ENCODE measurements at places on chromosomes 6 and 20.

- no peak for DNase-seq
Observed at GRCh38 chr6:109743739-109744138, 52.6 kb downstream of the FIG4 start.

DNA sequence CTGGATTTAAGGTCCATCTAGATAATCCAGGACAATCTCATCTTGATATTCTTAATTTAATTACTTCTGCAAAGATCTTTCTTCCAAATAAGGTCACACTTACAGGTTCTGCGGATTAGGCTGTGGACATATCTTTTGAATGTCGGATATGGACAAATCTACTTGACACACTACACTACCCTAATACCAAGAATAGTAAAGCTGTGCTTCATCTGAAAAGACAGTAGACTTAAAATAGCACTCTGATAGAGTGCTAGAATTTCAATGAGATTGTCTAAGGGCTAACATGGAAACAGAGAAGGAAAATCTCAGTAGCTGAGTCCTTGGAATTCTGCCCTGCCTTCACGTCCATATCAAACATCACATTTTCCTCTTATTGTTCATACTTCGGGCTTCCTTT lies 1238.0 kb downstream of the EPHA7 start:
- no peak for DNase-seq

DNA sequence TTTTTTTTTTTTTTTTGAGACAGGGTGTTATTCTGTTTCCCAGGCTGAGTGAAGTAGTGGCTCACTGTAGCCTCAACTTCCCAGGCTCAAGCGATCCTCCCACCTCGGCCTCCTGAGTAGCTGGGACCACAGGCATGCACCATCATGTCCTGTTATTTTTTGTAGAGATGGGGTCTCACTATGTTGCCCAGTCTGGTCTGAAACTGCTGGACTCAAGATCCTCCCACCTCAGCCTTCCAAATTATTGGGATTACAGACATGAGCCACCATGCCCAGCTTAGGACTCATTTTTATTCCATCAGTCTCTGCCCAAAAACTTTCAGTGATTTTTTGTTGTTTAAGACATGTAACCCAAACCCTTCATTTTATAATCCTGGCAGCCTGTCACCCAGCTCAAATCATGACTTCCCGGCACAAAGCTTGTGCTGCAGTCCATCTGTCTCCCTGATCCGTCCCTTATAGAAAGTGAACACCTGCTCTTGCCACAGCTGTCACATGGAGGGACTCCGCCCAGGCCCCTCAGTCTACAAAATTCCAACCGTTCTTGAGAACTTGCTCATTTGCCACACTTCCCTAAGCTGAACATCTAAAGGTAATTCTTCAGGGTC lies 183.9 kb upstream of the JARID2 start:
- no peak for DNase-seq

DNA sequence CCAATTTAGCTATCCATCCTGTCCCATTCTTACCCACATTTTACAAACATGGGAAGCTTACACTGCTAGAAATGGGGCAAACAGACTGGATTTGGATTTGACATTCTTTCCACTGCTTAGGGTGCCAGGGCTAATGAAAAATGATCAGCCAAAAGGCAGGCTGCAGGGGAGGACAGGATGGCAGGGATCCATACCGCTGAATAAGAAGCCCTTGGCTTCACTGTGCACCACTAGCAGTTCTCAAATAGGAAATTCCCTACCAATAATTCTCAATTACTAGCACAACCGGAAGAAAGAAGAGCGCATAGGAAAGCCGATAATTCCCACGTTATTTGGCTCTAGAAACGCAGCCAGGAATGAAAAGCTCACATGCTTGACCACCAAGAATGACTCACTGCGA lies 73.1 kb downstream of the NDUFAF5 start:
- no peak for DNase-seq

- DNase-seq: no peak
Observed at GRCh38 chr20:42974347-42974746, 215.4 kb downstream of the PTPRT start.

DNA sequence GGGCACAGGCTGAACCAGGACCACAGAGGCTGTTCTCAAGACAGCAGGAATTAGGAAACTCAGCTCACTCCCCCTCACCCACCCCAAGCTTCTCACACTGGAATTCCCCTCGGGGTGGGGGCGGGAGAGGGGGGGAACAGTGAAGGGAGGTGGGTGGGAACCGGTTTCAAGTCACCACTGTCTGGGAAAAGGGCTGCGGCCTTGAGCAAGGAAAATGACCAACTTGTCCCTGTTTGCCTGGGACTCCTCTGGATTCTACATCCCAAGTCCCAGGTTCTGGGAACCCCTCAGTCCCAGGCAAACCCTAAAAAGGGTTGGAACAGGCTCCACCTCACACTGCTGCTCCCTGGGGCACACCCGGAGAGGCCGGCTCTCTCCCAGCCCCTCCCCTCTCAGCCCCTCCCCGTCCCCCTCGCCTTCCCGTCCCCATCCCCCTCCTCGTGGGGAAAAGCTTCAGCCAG lies 230.7 kb downstream of the TFAP2C start:
- DNase-seq: no peak

DNA sequence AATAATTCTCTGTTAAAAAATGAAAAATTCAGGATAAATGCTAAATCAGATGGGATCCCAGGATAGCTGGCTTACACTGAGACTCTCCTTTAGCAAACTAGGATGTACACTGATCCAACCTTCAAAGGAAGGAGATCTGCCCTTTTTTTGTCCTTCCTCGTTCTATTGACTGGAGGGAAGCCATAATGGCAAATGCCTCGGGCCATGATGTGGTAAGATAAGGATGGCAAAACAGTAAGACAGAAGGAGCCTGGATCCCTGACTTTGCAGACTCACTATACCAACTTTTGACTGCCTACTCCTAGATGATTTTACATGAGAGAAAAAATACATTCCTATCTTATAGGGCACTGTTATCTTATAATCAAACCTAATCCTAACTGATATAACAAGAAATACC lies 156.9 kb upstream of the BEND3 start:
- DNase-seq: no peak

GRCh38 chr20:10447028-10447427 lies 11.9 kb downstream of the SLX4IP start:
- no peak for DNase-seq

DNA sequence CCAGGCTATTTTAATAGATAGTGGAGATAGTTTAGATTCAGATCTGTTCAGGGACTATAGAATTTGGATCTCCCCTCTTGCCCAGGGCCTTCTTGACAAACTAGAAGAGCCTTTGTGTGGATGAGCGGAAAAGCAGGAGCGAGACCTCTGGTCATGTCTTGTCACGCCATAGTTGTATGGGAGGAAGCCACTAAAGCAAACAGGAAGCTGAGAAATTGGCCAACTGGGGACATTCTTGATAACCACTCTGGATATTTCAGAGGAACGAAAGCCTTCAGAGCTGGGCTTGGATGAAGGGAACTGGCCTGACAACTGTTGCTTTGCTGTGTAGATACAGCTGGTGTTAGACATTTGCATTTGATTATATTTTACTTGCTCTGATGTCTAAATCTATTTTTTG lies 54.1 kb upstream of the EXOC2 start:
- no peak for DNase-seq

GRCh38 chr6:113185299-113185698 lies 671.8 kb upstream of the MARCKS start:
- DNase-seq: no peak

DNA sequence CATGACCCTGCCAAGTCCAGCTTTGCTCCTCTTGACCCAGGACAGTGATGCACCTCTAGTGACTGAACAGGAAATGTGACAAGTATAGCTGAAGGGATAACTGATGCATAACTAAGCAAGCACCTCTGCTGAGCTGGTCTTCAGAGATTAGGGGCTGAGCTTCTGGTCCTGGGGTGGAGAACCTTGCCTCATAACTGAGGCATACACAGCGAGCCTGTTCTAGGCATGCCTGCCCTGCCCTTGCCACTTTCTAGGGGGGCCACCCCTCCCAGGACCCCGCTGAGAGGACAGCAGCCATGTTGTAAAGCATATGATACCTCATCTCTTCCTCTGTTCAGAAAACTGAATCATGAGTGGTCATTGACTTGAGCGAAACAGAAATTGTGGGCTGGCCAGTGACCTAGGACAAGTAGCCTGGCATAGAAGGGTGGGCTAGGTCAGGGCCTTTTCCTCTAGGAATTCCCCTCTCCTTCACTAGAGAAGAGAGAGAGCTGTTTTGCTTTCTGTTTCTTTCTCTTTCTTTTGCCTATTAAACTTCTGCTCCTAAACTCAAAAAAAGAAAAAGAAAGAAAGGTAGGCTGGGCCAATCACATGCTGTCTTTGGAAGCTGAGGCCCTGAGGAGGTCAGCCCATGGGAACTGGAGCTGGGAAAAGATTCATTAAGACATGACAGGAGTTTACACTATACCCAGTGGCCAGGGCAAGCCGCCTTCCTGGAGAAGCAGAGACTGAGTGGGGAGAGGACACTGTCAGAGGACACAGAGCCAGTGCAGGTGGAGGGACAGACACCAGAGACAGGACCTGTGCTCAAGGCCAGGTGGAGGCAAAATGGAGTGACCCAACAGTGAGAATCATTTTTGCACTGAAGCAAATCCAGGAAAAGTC lies 23.1 kb downstream of the ALDH5A1 start:
- no peak for DNase-seq

- no peak for DNase-seq
Observed at GRCh38 chr6:15659181-15659580, 3.6 kb downstream of the DTNBP1 start.

DNA sequence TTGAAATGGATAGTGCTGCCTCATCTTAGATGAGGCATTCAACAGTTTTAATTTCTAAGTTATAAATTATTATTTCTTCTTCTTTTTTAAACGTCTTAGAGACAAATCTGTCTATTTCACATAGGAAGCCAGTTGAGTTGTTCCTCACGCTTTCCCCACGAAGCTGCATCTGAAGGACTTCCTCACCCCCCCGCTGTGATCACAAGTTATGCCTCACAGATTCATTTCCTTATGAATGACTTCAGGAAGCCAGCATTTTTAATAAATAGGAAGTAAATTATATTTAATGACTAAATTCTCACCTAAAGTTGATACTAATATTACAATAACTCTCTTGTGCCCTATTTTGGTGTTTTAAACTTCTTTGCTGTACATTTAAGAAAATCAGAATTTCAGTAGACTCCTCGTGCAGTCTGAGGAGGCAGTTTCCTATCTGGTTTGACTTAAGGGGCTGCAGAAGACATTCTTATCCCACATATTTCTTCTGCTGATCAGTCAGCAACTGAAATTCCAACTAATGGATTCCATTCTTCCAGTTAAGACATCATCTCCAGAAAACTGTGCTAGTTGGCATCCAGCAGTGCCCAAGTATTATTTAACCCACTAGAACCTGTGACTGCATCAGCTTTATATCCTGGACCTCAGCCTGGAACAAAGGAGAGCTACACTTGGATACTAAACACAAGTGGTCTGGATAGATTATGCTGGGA lies 182.7 kb upstream of the CCN2 start:
- DNase-seq: no peak

- DNase-seq: no peak
Observed at GRCh38 chr6:1802491-1803395, 193.0 kb downstream of the FOXC1 start.

- DNase-seq: no peak
Observed at GRCh38 chr6:26019261-26019830, 56.7 kb downstream of the TRIM38 start.

- DNase-seq: no peak
Observed at GRCh38 chr20:1196634-1197033, 6.6 kb upstream of the C20orf202 start.

DNA sequence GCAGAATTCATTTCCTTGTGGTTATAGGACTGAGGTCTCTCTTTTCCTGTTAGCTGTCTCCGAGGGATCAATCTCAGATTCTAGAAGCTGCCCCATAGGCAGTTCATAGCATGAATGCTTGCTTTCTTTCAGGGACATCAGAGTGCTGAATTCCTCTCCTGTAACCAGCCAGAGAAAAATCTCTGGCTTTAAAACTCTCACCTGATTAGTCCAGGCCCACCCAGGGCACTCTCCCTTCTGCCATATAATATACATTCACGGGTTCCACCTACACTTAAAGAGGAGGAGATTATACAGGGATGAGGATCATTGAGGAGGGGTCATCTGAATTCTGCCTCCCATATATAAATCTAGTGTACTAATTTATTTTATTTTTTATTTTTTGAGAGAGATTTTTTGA lies 2.1 kb upstream of the KCNS1 start:
- no peak for DNase-seq

- DNase-seq: no peak
Observed at GRCh38 chr6:39144481-39145173, 29.6 kb upstream of the SAYSD1 start.

DNA sequence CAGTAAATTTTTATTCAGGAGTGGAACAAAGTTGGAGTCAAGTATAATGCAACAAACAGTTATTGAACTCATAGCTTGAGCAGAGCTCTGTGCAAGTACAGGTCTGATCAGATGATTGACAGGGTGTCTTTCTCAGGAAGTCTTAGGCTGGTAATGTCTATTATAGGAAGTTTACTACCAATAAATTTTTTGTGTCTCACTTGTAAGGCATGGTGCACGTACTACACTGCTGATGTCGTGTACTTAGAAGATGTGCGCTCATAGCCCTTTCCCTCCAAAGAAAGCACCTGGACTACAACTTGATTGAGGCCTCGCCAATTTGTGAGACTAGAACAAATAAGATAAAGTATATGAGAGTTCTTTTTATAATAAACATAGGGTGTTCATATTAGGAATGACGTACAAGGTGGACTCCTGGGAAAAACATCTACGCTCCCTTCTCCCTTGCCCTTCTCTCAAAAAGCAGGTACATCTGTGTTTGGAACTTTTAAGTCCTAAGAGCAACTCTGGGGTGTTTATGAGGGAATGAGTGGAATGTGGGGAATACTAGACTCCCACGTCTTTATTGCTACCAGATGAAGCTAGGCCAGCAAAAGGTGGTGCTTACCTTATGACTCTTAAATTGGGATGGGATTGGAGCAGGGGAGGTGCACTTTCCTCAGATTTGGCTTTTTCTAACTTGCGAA lies 1.5 kb downstream of the NDUFAF5 start:
- no peak for DNase-seq

GRCh38 chr6:20370393-20370792 lies 31.3 kb upstream of the E2F3 start:
- no peak for DNase-seq

DNA sequence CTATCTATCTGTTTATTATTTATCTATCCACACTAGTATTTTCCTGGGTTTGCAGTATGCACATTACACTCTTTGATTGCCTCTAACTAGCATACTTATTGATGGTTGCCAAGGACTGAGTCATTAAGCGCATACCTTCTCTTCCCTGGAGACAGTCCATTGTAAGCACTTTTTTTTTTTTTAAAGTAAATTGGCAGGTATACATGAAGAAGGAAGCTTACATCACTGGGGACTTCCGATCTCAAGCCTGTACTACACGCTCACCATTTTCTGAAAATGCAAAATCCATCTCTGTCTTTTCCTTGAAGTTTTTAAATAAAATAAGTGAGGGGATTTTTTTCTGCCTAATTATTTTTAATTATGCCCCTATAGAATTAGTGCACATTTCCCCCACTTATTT lies 63.5 kb downstream of the HMGN3 start:
- no peak for DNase-seq

GRCh38 chr20:6646021-6646636 lies 121.4 kb upstream of the BMP2 start:
- DNase-seq: no peak
